DMS 273 treated with DMSO at 0.1 percent for 48 hours (cell line): ENCODE measurements at places on chromosomes 7 and 10.
A peak's percentile ranks its signal among the peaks of the same experiment; 100 is the strongest.

DNA sequence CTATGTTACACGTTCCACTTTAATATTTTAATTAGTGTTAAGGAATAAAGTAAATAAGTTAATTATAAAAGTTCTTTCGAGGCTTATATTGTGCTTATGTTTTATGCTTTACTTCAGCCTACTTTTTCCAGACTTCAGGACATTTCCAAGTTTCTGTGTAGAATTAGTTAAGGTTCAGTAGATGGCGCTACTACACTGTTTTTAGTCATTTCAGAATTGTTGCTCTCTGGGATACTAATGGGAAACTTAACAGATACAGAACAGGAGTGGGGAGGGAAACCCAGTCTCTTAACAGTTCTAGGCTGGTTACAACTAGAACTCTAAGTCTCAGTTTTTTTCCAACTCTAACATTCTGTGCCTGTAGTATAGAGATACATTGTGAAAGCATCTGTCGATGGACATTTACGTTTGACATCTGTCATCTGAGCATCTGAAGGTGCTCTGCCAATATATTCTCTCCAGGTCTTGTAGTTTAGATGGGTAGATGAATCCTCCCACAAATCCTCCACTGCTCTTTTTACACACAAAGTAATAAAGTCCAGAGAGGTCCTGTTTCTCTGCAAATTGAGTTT is 56.8 kb upstream of the FAM171A1 start:
- peak; percentile 23 for DNase-seq

- no peak for DNase-seq
Observed at GRCh38 chr10:113216102-113216501, 266.1 kb downstream of the TCF7L2 start.

DNA sequence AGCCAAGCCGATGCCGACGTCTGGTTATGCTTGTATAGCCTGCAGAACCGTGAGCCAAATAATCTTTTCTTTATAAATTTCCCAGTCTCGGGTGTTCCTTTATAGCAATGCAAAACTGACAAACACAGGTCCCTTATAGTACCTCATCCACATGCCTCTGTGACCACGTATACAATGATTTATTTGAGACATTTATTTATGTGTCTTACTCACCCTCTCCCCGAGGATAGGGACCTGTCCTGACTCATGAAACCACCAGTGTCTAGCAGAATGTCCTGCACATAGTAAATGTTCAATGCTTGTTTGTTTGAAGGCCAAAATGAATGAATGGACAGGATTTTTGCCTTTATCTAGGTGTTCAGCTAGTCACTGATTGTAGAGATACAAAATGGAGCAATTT is 147.9 kb upstream of the FZD8 start:
- DNase-seq: no peak

DNA sequence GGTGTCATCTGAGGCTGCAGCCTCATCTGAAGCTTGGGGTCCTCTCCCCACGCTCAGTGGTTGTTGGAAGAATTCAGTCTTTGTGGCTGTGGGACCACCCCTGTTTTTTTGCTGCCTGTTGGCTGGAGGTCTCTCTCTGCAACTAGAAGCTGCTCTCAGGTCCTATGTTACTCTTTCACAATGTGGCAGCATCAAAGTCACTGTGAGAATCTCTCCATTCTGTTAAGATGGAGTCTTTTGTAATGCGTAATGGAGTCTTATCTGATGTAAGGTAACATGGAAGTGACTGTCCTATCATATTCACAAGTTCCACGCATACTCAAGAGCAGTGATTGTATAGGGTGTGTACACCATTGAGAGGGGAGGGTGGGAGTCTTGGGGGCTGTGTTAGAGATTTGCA is 24.9 kb downstream of the TSPAN13 start:
- DNase-seq: no peak
